Immature natural killer cell (primary cell): ENCODE measurements at places on chromosomes 4 and X. TPM values are rescaled to one million over a fixed set of nuclear protein-coding genes. Genes with fewer than 3 reads are reported as not detected.
A peak's percentile ranks its signal among the peaks of the same experiment; 100 is the strongest.

The ANXA10 gene
- not detected for polyA plus RNA-seq

DNA sequence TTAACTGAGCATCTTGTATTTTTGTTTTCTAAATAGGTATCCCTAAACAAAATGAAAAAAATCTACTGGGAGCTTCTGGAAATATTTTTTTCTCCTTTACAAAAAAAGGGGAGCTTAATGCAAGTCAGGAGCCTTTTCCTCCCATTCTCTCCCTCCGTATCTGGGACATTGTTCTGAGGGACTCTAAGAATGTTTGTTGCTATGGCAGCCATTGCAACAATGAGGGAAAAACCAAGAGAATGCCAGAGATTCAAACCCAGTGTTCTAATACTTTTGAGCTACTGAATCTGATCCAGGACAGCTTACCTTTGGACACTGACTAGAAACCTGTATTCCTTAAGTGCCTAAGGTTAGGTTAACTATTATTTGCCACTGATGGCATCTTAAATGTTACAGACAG is 485.7 kb upstream of the HS3ST1 start:
- no peaks in the 10 kb centered on the region for H3K4me1 ChIP-seq
- no peak for DNase-seq
- H3K27me3 ChIP-seq = no peaks in the 10 kb centered on the region
- H3K27ac ChIP-seq = no peak overlapping the region

GRCh38 chr4:128528793-128529553 is 241.4 kb upstream of the PGRMC2 start:
- peaks cover 6% of the 10 kb centered on the region for H3K27me3 ChIP-seq
- H3K4me1 ChIP-seq = no peaks in the 10 kb centered on the region
- DNase-seq = no peak

- no peaks in the 10 kb centered on the region for H3K4me1 ChIP-seq
- H3K36me3 ChIP-seq = no peaks in the 10 kb centered on the region
- H3K4me3 ChIP-seq = no peak overlapping the region
- no peak overlapping the region for H3K27ac ChIP-seq
- peaks cover 2% of the 10 kb centered on the region for H3K27me3 ChIP-seq
Observed at GRCh38 chr4:179344861-179345260, 1902.6 kb upstream of the AGA start.

DNA sequence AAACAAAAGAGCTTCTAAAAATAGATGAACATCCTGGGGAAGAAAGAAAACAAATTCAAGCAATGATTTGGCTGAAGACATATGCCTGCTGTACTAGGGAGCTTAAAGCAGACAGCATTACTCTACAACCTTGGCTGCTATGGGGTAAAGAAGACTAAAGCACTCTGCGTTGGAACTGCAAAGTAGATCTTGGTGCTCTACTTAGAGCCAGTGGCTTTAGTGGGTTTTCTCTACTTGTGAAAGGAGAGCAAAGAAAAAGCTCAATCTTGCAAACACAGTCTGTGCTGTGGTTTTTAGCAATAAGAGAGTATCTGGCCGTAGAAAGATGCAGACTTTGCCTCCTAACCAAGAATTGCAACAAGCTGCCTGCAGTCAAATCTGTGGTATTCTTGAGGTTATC is 334.7 kb upstream of the NDST3 start:
- no peak overlapping the region for H3K27ac ChIP-seq
- no peak for DNase-seq
- no peak overlapping the region for H3K4me3 ChIP-seq
- H3K4me1 ChIP-seq = no peaks in the 10 kb centered on the region
- no peaks in the 10 kb centered on the region for H3K27me3 ChIP-seq
- H3K36me3 ChIP-seq = no peaks in the 10 kb centered on the region

The ADGRG2 gene
- not detected for polyA plus RNA-seq

The CYSLTR1 gene
- 26.2 TPM for polyA plus RNA-seq

- no peak overlapping the region for H3K4me3 ChIP-seq
- H3K4me1 ChIP-seq = peaks cover 12% of the 10 kb centered on the region
- H3K27me3 ChIP-seq = peaks cover 4% of the 10 kb centered on the region
- no peak for DNase-seq
- no peaks in the 10 kb centered on the region for H3K36me3 ChIP-seq
Observed at GRCh38 chr4:74544655-74545361, 99.9 kb downstream of the AREG start.

- H3K27ac ChIP-seq = no peak overlapping the region
- H3K36me3 ChIP-seq = peaks cover 3% of the 10 kb centered on the region
- DNase-seq = no peak
- H3K4me3 ChIP-seq = no peak overlapping the region
- peaks cover 21% of the 10 kb centered on the region for H3K27me3 ChIP-seq
Observed at GRCh38 chr4:792626-793092, 33.3 kb downstream of the CPLX1 start.

The CSAG3 gene
- polyA plus RNA-seq = not detected

The ESX1 gene
- not detected for polyA plus RNA-seq

The ZNF157 gene
- not detected for polyA plus RNA-seq

- no peaks in the 10 kb centered on the region for H3K4me1 ChIP-seq
- no peak for DNase-seq
- no peak overlapping the region for H3K4me3 ChIP-seq
- no peaks in the 10 kb centered on the region for H3K27me3 ChIP-seq
- H3K27ac ChIP-seq = no peak overlapping the region
Observed at GRCh38 chr4:72119946-72120345, 88.1 kb downstream of the NPFFR2 start.

- peaks cover 7% of the 10 kb centered on the region for H3K36me3 ChIP-seq
- DNase-seq = no peak
- no peak overlapping the region for H3K27ac ChIP-seq
- peaks cover 15% of the 10 kb centered on the region for H3K4me1 ChIP-seq
- no peak overlapping the region for H3K4me3 ChIP-seq
- H3K27me3 ChIP-seq = peaks cover 5% of the 10 kb centered on the region
Observed at GRCh38 chr4:140113653-140114052, 40.3 kb downstream of the MAML3 start.

The ZCCHC4 gene
- 3.8 TPM for polyA plus RNA-seq

- peak within 1 kb of the TSS; percentile 65 for H3K4me3 ChIP-seq
- H3K27me3 ChIP-seq = peaks cover 18% of the 10 kb centered on the region
- H3K4me1 ChIP-seq = peaks cover 7% of the 10 kb centered on the region
Observed at GRCh38 chrX:86148024-86148511, at the start of gene DACH2. TSS of gene DACH2 (plus strand) at chrX:86148451.

DNA sequence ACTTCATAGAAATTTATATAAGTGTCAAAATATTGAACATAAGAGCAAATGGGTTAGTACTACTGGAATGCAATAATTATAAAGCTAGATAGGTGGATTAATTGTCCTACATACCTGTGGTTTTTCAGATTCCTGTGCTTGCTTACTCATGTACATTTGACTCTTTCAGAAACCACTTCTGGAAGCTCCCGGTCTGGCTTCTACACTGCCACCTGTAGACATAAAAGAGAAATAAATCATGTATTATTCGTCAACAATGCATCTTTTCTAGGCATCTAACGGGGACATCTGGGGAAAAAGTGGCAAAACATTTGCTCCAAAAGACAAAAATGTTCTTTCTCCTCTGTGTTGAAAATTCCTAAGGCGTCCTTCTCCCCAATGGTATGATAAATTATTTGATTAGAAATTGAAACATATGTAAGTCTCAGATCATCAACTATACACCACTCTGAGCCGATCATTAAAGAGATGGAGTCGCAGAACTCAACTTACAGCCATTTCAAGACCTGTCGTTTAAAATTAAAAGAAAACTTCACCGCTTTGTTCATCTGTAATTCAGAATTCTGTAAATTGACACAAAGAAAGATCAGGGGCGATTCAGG is 648.7 kb upstream of the DIPK2B start:
- peaks cover 18% of the 10 kb centered on the region for H3K4me1 ChIP-seq
- no peak overlapping the region for H3K27ac ChIP-seq
- H3K4me3 ChIP-seq = peak overlapping the region; percentile 87
- no peak for DNase-seq
- peaks cover 2% of the 10 kb centered on the region for H3K27me3 ChIP-seq

The MAMLD1 gene
- 0.61 TPM for polyA plus RNA-seq

The SUPT20HL2 gene
- polyA plus RNA-seq = not detected

DNA sequence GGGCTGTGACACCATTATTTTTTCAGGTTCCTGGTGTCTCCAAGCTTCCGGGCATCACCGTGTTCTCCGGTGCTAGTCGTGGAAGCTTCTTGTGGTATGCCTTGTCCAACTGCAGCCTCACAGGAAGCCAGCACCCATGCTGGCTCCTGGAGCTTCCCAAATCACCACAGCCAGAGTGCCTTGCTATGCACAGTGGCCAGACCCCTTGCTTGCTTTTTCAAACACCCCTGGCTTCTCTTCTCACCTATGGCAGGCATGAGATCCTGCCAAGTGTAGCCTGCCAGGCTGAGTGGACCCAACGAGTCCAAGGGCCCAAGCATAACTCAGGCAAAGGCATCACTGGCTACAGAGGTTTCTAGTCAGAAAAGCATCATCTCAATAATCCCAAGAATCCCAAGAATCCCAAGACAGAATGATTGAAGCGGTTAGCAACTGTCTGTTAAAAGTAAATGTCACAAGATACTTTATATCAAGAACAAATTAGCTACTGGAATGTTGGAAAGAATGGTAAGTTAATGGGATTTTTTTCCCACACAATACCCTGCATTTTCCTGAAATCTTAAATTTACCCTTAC is 1522.9 kb downstream of the PCDH18 start:
- H3K4me3 ChIP-seq = no peak overlapping the region
- no peaks in the 10 kb centered on the region for H3K4me1 ChIP-seq
- no peak overlapping the region for H3K27ac ChIP-seq
- H3K27me3 ChIP-seq = no peaks in the 10 kb centered on the region
- no peaks in the 10 kb centered on the region for H3K36me3 ChIP-seq

The HAUS3 gene
- 12.8 TPM for polyA plus RNA-seq

DNA sequence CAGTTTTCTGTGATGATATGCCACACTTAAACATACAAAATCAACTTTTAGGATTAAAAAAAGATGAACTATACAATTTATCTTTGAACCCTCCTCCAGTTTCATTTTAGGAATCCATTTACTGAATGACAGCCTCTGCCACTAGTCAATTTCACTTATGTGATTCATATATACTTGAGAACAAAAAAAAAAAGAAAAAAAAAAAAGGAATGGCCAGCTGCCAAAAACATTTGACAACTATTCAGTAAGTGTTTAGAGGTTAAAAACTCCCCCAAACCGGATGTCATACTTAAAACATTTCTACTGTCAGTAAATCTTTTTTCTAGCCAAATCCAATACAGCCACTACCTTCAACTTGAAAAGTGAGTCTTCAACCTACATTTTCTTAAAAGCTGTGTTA is 266.7 kb upstream of the MAGEB2 start:
- no peak overlapping the region for H3K27ac ChIP-seq
- DNase-seq = no peak
- H3K27me3 ChIP-seq = no peaks in the 10 kb centered on the region
- H3K36me3 ChIP-seq = no peaks in the 10 kb centered on the region
- no peak overlapping the region for H3K4me3 ChIP-seq

DNA sequence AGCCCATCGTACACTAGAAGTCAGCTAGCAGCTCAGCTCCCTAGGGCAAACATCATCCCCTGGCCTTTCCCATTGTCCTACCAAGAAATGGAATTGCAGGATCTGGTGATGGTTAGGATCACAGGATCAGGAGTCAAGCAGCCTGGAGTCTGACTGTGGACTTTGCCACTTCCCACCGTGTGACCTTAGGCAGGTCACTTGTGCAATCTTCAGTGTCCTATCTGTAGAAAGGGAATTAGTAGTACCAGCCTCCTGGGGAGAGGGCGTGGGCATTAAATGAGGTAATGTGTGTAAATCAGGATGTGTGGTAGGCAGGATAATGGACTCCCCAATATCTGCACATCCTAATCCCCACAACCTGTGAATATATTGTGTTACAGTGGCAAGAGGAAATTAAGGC is 38.6 kb upstream of the APLN start:
- no peak for DNase-seq
- no peaks in the 10 kb centered on the region for H3K4me1 ChIP-seq
- no peaks in the 10 kb centered on the region for H3K36me3 ChIP-seq
- H3K4me3 ChIP-seq = no peak overlapping the region

DNA sequence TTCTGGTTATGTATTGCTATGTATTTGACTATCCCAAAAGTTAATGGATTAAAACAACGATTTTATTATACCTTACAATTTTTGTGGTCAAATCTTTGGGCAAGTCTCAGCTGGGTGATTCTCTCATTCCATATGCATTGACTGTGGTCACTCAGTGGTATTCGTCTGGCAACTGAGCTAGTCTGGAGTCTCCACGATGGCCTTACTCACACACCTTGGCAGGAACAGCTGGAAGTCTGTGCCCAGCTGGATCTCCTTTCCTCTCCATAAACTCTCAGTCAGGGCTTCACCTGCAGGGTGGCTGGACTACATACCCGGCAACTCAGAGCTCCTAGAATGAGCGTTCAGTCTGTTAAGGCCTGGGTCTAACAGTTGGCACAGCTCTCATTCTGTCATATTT is 141.1 kb upstream of the WDFY3 start:
- H3K27me3 ChIP-seq = peaks cover 1% of the 10 kb centered on the region
- no peaks in the 10 kb centered on the region for H3K36me3 ChIP-seq
- DNase-seq = no peak
- H3K4me3 ChIP-seq = no peak overlapping the region

The ABCD1 gene
- 1.7 TPM for polyA plus RNA-seq

- H3K27ac ChIP-seq = no peak overlapping the region
- H3K4me3 ChIP-seq = no peak overlapping the region
- H3K36me3 ChIP-seq = no peaks in the 10 kb centered on the region
- no peaks in the 10 kb centered on the region for H3K27me3 ChIP-seq
- DNase-seq = no peak
- no peaks in the 10 kb centered on the region for H3K4me1 ChIP-seq
Observed at GRCh38 chrX:46744009-46744408, 14.9 kb downstream of the SLC9A7 start.

The TMEM31 gene
- polyA plus RNA-seq = not detected

DNA sequence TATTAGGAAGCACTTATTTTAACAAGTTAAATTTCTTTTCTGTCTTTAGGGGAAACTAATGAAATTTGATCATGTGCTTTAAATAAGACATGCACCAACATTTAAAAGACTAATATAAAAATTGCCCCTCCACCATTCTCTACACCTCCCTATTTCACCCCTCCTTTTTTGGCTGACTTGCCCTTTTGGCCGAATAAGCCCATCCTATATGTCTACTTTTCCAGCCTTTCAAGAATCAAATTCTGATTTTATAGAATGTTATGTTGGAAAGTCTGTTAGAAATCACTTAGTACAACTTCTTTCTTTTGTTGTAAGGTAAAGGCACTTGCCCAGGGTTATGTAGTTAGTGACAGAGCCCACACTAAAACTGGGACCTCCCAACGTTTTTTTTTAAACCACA is 1.8 kb downstream of the CAPN6 start:
- no peak for DNase-seq
- H3K27ac ChIP-seq = no peak overlapping the region
- no peaks in the 10 kb centered on the region for H3K36me3 ChIP-seq
- H3K4me1 ChIP-seq = no peaks in the 10 kb centered on the region

The PAGE2 gene
- polyA plus RNA-seq = not detected

The CFAP99 gene
- polyA plus RNA-seq = not detected

- DNase-seq = no peak
- no peaks in the 10 kb centered on the region for H3K36me3 ChIP-seq
- H3K4me3 ChIP-seq = no peak overlapping the region
- H3K27me3 ChIP-seq = peaks cover 3% of the 10 kb centered on the region
- no peaks in the 10 kb centered on the region for H3K4me1 ChIP-seq
Observed at GRCh38 chr4:44670506-44671199, 7.6 kb upstream of the GUF1 start.
